Left ventricle myocardium inferior (tissue), 1 donor: ENCODE measurements at places on chromosomes 2 and 18.

DNA sequence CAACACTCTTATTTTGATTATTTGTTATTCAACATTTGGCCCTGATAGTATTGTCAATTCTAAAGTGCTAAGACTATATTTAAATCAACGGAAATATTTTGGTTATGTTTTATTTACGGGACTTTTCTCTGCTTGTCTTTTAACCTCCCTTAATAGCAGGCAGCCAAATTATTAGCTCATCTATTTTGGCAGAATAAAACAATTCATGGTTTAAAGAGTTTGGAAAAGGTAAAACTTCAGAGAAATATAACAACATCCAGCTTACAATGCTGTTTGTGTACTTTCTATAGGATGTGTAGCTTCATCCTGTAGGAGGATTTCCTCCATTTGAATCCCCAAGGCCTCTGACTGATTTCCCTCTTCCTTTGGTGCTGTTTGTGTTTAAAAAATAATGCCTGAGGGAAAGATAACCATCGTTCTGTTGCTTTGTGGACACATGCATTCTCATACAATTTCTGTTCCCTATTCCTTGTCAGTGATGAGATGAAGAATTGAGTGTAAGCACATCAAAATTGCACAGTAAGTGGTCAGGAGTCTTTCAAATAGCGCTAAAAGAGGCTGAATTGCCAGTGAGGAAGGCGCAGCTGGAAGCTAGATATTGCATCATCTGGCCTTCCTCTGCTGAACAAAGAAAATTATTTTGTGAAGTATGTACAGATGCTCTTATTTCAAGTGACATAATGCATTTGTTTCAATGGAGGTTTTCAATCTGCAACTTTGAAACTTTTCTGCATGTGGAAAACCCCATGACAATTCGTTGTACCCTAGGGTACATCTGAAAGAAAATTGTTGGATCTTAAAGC is 80.3 kb downstream of the CD28 start:
- DNase-seq, result peak; percentile 29

GRCh38 chr2:43131890-43132682 is 94.3 kb downstream of the ZFP36L2 start:
- no peak for DNase-seq

DNA sequence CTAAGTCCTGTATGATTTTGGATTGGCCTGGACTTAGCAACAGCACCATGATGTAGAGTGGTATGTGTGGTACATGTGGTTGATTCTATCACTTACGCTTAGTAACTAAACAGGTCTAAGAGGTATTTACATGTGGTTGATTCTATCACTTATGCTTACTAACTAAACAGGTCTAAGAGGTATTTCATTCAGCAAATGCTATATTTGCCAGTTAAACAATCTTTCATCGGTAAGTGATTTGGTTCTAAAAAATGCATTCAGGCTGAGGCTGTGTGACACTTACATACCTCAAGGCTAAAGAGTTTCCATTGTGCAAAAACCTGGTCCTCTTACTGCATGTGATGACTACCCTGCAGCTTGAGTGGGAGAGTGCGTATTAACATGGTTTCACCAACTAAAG is 13.1 kb downstream of the EIF4E2 start:
- no peak for DNase-seq

GRCh38 chr18:45374878-45375630 is 240.2 kb upstream of the SLC14A2 start:
- DNase-seq, result no peak

- DNase-seq, result no peak
Observed at GRCh38 chr18:72940986-72941385, 73.2 kb upstream of the NETO1 start.

- DNase-seq, result no peak
Observed at GRCh38 chr2:68968221-68968620, 6.2 kb upstream of the GKN1 start.

GRCh38 chr18:74507097-74507881 is 11.1 kb downstream of the CNDP2 start:
- DNase-seq, result no peak

- no peak for DNase-seq
Observed at GRCh38 chr18:48430150-48430549, 21.0 kb upstream of the ZBTB7C start.
